ENCODE measurements at places on chromosomes 2 and 18. TPM values are rescaled to one million over a fixed set of nuclear protein-coding genes. Genes with fewer than 3 reads are reported as not detected.

Gene UCN
- total RNA-seq = 1.0 TPM

Gene TRIM43
- not detected for total RNA-seq

Gene PCARE
- not detected for total RNA-seq

Gene ALPP
- not detected for total RNA-seq

Gene CYP26B1
- total RNA-seq = 2.8 TPM

Gene SERPINB13
- total RNA-seq = 16.7 TPM

Gene AKAIN1
- not detected for total RNA-seq

Gene TMEM247
- not detected for total RNA-seq

Gene NT5C1B
- not detected for total RNA-seq

Gene CEBPZOS
- total RNA-seq = 17.4 TPM

Gene SLC16A14
- 7.0 TPM for total RNA-seq

Gene RTKN
- total RNA-seq = 51.9 TPM
